ENCODE measurements at places on chromosomes 3 and 15. TPM values are rescaled to one million over a fixed set of nuclear protein-coding genes. Genes with fewer than 3 reads are reported as not detected.
A peak's percentile ranks its signal among the peaks of the same experiment; 100 is the strongest.

The CEP152 gene
- total RNA-seq, result 14.7 TPM

The MAPKBP1 gene
- total RNA-seq, result 3.9 TPM

The GOLGA6L9 gene
- total RNA-seq, result 2.2 TPM

The MST1R gene
- total RNA-seq, result 0.13 TPM

The GPR149 gene
- total RNA-seq, result not detected

The RYR3 gene
- total RNA-seq, result not detected

DNA sequence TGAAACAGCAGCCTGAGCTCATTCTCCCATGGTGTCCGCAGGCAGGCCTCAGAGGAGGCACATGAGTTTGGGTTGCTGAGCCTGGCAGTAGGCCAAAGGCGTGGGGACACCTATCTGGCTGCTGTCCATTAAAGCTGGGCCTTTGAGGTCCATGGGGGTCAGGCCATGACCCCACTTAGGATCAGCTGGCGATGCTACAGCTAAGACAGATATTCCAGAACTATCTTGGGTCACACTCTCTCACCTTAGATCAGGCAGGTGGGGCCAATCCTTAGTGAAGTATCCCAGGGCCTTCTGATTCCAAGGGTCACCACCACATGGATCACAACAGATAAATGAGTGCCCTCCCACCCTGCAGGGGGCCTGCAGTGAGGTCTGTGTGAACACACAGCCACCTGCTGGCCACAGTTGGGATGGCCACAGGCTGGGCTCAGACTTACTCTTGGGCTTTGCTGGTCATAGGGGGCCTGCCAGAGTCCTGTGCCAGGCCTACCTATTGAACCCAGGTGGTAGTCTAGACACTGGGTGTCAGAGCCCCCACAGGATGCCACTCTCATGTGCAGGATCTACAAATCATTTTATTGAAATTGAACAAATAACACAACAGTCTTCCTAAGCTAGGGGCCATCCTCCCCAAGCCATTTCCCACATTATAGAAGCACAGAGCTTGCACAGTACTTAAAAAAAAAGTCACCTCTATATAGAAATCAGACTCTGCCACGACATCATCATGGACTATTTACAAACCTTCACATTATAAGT is 2.0 kb upstream of the HYAL2 start:
- H3K36me3 ChIP-seq, result peaks cover 13% of the 10 kb centered on the region
- peaks cover 69% of the 10 kb centered on the region for H3K4me1 ChIP-seq

DNA sequence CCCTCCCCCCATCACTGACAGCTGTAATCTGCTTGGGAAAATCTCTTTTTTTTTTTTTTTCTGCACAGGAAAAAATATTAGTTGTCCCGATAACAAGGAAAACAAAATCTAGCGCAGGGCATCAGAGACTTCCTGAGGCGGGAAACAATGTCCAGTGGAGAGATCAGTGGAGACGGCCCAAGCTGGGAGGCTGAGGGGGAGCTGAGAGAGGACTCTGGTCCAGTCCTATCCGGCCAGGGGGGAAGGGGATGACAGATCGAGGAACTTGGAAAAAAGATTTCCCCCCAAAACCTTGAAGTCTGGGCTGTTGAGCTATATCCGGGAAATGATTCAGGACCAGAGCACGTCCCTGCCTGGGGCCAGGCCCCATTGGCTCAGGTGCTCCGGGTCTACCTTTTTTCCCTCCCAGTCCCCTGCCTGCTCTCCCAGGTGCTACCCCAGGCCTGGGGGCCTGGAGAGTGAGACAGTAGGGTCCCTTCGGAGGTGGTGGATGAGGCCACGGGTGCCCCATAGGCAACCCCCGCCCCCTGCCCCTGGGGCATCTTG is 14.0 kb upstream of the DLL4 start:
- no peak overlapping the region for H3K4me3 ChIP-seq
- H3K36me3 ChIP-seq, result no peaks in the 10 kb centered on the region
- H3K4me1 ChIP-seq, result peaks cover 70% of the 10 kb centered on the region
- DNase-seq, result no peak
- H3K27ac ChIP-seq, result no peak overlapping the region

DNA sequence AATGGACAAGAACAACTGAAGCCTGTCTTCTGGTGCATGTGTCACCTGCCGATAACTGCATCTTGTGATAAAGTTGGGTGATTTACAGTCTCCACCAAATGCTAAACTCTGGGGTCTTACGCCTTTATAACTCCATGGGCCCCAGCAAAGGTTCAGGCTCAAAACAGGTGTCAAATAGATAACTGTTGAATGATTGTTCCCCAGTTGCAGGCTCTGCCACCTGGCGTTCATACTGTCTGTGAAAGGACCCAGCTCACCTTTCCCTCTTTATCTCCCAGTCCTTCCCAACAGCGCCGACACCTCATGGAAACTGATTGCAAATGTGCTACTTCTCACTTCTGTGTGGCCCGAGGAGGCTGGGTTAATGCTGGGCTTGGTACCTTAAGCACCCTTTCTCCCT is 8.3 kb upstream of the SNX22 start:
- peaks cover 14% of the 10 kb centered on the region for H3K36me3 ChIP-seq
- H3K4me1 ChIP-seq, result peaks cover 53% of the 10 kb centered on the region
- no peak for DNase-seq
- H3K27ac ChIP-seq, result no peak overlapping the region
- H3K27me3 ChIP-seq, result no peaks in the 10 kb centered on the region

GRCh38 chr15:85498471-85498870 is 118.1 kb downstream of the AKAP13 start:
- H3K27ac ChIP-seq, result no peak overlapping the region
- peaks cover 26% of the 10 kb centered on the region for H3K4me1 ChIP-seq
- no peaks in the 10 kb centered on the region for H3K36me3 ChIP-seq
- no peak for DNase-seq

GRCh38 chr15:98684436-98684835 is 36.1 kb downstream of the IGF1R start:
- DNase-seq, result no peak
- no peaks in the 10 kb centered on the region for H3K36me3 ChIP-seq
- H3K4me3 ChIP-seq, result no peak overlapping the region
- peaks cover 82% of the 10 kb centered on the region for H3K4me1 ChIP-seq
- H3K27me3 ChIP-seq, result no peaks in the 10 kb centered on the region

- DNase-seq, result no peak
- H3K4me1 ChIP-seq, result peaks cover 70% of the 10 kb centered on the region
- no peak overlapping the region for H3K27ac ChIP-seq
- H3K4me3 ChIP-seq, result no peak overlapping the region
- no peaks in the 10 kb centered on the region for H3K36me3 ChIP-seq
- H3K27me3 ChIP-seq, result no peaks in the 10 kb centered on the region
Observed at GRCh38 chr15:89095073-89095472, 6.8 kb downstream of the ABHD2 start.

GRCh38 chr3:127003601-127004280 is 20.8 kb downstream of the PLXNA1 start:
- DNase-seq, result no peak
- H3K27me3 ChIP-seq, result no peaks in the 10 kb centered on the region
- H3K4me3 ChIP-seq, result no peak overlapping the region
- H3K4me1 ChIP-seq, result no peaks in the 10 kb centered on the region
- H3K36me3 ChIP-seq, result 0 out of 3 replicates have a peak, but pooled peaks cover 4% of the 10 kb centered on the region

GRCh38 chr3:89440386-89440785 is 333.0 kb downstream of the EPHA3 start:
- H3K4me1 ChIP-seq, result no peaks in the 10 kb centered on the region
- no peaks in the 10 kb centered on the region for H3K36me3 ChIP-seq
- DNase-seq, result no peak
- H3K27me3 ChIP-seq, result no peaks in the 10 kb centered on the region
- H3K27ac ChIP-seq, result no peak overlapping the region

DNA sequence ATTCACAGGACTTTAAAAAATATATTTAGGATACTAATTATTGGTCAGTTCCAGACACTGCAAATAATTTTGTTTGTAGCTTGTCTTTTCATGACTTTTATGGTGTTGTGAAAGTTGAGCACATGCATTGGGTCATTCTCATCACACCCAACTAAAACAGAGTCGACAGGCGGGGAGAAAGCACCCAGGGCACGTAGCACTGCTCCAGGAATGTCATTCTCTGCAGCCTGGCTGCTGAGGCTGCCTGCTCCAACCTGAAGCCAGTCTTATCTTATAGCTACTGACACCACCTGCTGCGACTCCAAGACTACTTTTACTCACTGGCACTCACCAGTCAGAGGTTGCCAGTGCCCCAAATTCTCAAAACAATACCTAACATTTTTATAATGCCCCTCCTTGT is 56.9 kb downstream of the ACAD9 start:
- H3K4me3 ChIP-seq, result no peak overlapping the region
- peaks cover 1% of the 10 kb centered on the region for H3K27me3 ChIP-seq
- no peak overlapping the region for H3K27ac ChIP-seq
- no peak for DNase-seq
- no peaks in the 10 kb centered on the region for H3K36me3 ChIP-seq

DNA sequence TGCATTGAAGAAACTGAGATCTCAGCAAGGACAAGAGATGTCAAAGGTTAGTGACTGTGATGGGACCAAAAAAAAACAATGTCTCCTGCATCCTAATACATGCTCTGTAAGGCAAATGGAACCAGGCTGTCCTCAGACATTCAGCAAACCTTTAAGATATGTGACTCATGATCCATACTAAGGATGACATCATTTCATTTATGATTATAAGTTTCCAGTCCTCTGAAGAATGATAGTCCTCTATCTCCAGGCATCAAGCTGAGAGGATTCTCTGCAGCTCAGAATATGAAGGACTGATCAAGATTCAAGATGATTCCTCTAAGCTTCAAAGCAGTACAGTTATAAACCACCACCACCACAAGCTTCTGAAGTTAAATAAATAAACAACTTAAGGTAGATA is 47.6 kb downstream of the SSR3 start:
- no peak for DNase-seq
- H3K27me3 ChIP-seq, result no peaks in the 10 kb centered on the region
- no peak overlapping the region for H3K27ac ChIP-seq
- H3K4me3 ChIP-seq, result no peak overlapping the region

- H3K4me3 ChIP-seq, result no peak overlapping the region
- H3K4me1 ChIP-seq, result no peaks in the 10 kb centered on the region
- no peak overlapping the region for H3K27ac ChIP-seq
- DNase-seq, result no peak
Observed at GRCh38 chr3:169244119-169244864, 419.2 kb downstream of the MECOM start.

DNA sequence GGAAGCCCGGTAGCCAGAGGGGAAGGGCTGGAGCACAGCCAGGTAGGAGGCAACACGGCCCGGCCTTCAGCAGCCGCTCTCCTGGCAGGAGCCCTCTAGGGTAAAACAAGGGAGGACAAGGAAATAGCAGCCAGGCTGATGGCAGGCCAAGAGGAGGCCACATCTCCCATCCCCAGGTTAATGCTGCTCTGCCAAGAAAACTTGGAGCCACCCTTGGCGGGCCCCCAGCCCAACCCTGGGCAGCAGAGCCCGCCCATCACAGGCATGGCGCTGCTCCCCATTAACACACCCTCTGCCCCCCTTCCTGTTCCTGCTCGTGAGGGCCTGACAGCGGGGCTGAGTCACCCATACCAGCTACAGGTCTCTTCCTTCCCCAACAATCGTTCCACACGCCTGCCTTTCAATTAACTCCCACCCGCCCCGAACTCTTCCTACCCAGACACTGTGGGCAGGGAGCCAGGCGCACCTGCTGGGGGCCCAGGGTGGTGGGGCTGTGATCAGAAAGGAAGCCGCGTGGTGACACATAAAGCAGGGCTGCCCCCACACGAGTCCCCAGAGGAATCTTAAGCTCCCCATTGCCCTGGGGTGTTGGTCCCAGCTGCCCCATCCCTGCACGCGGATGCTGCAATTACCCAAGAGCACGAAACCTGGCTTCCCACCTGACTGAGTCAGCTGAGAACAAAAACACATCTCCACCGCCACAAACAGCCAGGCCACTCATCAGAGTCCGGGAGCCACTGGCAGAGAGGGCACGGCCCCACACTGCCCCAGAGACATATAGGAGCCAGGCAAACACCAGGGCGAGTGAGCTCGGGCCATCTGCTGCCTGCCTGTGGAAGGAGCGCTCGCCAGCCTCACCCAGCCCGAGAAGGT is at the start of gene C15orf62:
Gene C15orf62 (plus strand): TSS at position 707 of the 873 bp plus-strand sequence. CDS start 516 bp downstream, outside the sequence.
- H3K36me3 ChIP-seq, result peaks cover 32% of the 10 kb centered on the region
- H3K4me3 ChIP-seq, result no peak within 1 kb of the TSS
- DNase-seq, result no peak
- no peaks in the 10 kb centered on the region for H3K27me3 ChIP-seq
- no peak within 1 kb of the TSS for H3K27ac ChIP-seq
- peaks cover 15% of the 10 kb centered on the region for H3K4me1 ChIP-seq

DNA sequence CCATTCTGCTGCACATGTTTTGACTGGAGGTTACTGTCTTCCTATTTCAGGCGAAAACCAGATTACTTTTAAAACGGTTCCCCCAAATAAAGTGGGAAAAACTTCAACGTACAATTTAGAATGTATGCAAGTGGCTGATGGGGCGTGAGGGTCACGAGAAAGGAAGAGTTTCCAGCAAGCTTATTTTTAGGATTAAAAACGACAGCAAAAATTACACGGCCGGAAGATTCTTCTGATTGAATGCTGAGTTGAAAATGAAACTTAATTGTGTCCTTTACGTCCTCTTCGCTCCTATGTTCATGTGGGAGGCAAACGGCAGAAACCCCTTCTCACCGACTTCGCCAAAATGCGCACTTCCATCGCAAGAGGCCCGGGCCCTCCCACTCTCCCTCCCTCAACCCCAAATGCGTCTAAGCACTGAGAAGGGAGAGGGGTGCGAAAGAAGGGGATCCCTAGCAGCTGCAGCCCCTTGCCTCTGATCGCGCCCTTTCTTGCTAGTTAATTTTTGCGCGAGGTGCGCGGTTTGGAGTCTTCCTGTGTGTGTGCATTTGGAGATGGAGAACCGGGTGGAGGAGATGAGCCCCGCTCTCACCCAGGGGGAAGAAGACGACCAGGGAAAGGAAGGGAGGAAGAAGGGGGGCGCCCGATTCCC is 656 bp downstream of the CD47 start:
- H3K36me3 ChIP-seq, result no peaks in the 10 kb centered on the region
- no peak overlapping the region for H3K27ac ChIP-seq
- peaks cover 11% of the 10 kb centered on the region for H3K27me3 ChIP-seq
- DNase-seq, result no peak

GRCh38 chr15:89814112-89814742 is 425 bp downstream of the ANPEP start:
- H3K36me3 ChIP-seq, result no peaks in the 10 kb centered on the region
- no peaks in the 10 kb centered on the region for H3K27me3 ChIP-seq
- H3K4me3 ChIP-seq, result peak overlapping the region; percentile 88
- no peak for DNase-seq
- H3K4me1 ChIP-seq, result peaks cover 74% of the 10 kb centered on the region

DNA sequence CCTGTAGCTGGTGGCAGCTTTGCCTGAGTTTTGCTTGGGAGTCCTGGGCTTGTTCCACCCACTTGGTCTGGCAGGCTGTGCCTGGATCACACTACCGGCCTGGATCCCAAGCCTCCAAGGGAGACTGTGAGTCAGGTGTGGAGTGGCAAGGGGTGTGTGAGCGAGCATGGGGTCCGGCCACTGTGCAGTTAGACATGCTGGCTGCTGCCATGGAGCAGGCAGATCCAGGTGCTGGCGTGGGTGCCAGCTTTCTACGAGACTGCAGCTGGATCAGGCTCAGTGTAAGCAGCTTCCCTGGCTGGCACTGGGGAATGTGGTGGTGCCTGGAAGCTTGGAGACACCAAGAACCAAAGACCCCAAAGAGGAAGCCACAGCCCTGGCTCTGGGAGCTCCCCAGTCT is 102.0 kb upstream of the BNIP2 start:
- DNase-seq, result no peak
- H3K4me3 ChIP-seq, result no peak overlapping the region
- H3K36me3 ChIP-seq, result no peaks in the 10 kb centered on the region

- H3K4me3 ChIP-seq, result no peak overlapping the region
- H3K36me3 ChIP-seq, result no peaks in the 10 kb centered on the region
- H3K27ac ChIP-seq, result no peak overlapping the region
- H3K4me1 ChIP-seq, result peaks cover 7% of the 10 kb centered on the region
Observed at GRCh38 chr3:52162250-52162872, 8.1 kb upstream of the POC1A start.
